ENCODE measurements at places on chromosomes 2 and 18. TPM values are rescaled to one million over a fixed set of nuclear protein-coding genes. Genes with fewer than 3 reads are reported as not detected.

The LPIN1 gene
- 11.9 TPM for total RNA-seq

The HOXD12 gene
- not detected for total RNA-seq

The UGT1A8 gene
- not detected for total RNA-seq

The TNFRSF11A gene
- 0.87 TPM for total RNA-seq

The EFEMP1 gene
- 872 TPM for total RNA-seq

The CRYBA2 gene
- total RNA-seq = not detected

The TRIM43 gene
- total RNA-seq = not detected

The XDH gene
- total RNA-seq = 0.47 TPM

The KCTD18 gene
- total RNA-seq = 23.0 TPM

The INPP4A gene
- 16.7 TPM for total RNA-seq

DNA sequence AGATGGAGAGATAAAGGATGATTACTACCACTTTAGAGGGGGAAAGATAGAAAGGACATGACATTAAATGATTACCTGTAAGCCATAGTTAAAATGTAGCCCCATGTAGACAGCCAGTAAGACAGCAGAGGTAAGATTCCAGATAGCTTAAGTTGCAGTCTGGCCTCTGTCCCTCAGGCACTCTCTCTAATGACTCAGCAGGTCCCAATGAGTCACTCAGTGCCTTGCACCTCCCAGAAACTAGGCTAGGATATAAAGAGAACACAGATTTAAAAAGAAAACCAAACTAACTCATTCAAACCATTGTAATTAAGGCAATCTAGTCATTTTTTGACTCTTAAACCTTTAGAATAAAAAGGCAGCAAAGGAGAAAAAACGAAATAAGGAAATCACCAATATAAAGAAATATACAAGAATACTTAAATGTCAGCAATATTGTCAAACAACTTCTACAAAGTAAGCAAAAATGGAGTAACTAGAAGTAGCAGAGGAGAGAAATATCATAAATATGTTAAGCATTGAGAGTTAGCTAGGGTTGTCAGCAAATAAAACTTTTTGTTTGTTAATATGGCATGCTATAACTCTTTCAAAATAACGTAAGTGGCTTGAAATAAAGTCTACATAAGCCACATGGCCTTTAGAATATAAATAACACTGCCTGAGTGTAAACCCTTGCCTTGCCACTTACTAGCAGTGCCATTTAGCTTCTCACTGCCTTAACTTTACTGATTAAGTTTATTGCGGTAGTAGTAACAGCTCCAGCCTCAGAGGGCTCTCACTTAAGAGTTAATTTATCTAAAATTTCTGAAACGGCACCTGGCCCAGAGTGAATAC lies 48.5 kb downstream of the SOCS6 start:
- peak; percentile 81 for DNase-seq

DNA sequence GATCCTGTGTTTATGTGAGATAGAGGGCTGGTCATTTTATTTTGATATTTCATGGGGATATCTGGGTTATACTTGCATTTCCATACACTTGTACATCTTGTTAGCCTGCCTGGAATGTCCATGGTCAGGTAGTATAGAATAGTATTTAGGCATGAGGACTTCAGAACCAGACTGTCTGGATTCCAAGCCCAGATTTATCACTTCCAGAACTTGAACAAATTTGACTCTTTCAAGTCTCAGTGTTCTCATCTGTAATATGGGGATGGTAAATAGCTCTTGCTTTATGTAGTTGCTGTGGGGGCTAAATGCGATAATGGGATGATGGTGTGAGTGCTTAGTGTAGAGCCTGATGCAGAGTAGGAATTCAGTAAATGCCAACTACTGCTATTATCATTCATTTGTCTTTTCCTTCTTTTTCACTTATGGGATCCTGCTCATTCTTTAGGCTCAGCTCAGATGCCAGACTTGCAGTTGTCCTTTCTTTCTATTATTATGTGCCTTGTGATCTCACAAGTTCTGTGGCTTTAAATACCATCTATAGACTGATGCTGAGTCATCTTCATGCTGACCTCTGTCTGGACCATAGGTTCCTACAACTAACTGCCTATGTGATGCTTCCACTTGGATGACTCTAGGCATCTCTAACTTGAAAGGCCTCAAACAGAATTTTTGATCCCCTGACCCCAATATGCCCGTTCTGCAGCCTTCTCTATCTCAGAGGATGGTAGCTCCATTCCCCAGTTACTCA lies 67.4 kb downstream of the POLE4 start:
- no peak for DNase-seq

GRCh38 chr2:135991861-135992260 lies 6.4 kb upstream of the DARS1 start:
- DNase-seq = no peak

- DNase-seq = no peak
These were observed 228.3 kb downstream of the PTGR3 start for GRCh38 chr18:74980669-74981068.

GRCh38 chr2:52936029-52936428 lies 831.6 kb upstream of the CHAC2 start:
- no peak for DNase-seq

GRCh38 chr2:107685421-107685986 lies 141.2 kb upstream of the RGPD4 start:
- no peak for DNase-seq

- no peak for DNase-seq
These were observed 348.7 kb upstream of the GALNT5 start for GRCh38 chr2:156908825-156909224.

GRCh38 chr18:47877892-47878291 lies 52.6 kb downstream of the SMAD2 start:
- DNase-seq = no peak

GRCh38 chr2:144526831-144527230 lies 6.9 kb upstream of the ZEB2 start:
- DNase-seq = no peak

- no peak for DNase-seq
These were observed 73.4 kb downstream of the DPP10 start for GRCh38 chr2:114515882-114516281.

DNA sequence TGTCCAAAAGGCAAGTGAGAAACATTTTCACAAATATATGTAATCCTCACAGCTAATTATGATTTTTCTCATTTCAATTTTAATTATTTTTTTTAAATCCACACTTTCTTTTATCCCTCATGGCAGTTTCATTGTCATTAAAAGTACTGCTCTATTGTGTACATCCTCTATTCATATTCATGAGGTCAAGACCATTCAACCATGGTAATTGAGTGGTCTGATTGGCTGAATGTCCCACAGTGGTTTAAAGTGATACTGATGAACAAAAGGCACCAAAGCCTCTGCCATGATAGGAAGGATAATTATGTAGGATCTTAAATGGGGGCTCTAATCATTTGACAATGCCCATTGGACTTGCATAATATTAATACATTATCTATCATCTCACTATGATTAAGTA lies 108.4 kb upstream of the EPHA4 start:
- DNase-seq = no peak

- no peak for DNase-seq
These were observed 5.6 kb downstream of the KLF7 start for GRCh38 chr2:207160115-207160514.

- no peak for DNase-seq
These were observed 85.4 kb upstream of the ZNF516 start for GRCh38 chr18:76580288-76580962.

- DNase-seq = no peak
These were observed 14.4 kb downstream of the OTOF start for GRCh38 chr2:26463244-26464192.

GRCh38 chr2:203191961-203192360 lies 46.9 kb upstream of the CYP20A1 start:
- no peak for DNase-seq

DNA sequence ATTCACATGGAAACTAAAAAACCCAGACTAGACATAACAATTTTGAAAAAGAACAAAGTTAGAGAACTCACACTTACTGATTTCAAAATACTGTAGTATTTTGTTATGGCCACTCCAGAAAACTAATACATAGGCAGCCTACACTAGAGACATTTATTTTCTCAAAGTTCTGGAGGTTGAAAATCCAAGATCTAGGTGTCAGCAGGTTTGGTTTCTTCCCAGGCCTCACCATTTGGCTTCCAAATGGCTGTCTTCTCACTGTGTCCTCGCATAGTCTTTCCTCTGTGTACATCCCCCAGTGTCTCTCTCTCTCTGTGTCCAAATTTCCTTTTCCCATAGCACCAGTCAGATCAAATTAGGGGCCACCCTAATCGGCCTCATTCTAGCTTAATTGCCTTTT lies 95.0 kb downstream of the NR4A2 start:
- DNase-seq = no peak

- DNase-seq = no peak
These were observed 3.6 kb downstream of the SCLY start for GRCh38 chr2:238064376-238064775.

DNA sequence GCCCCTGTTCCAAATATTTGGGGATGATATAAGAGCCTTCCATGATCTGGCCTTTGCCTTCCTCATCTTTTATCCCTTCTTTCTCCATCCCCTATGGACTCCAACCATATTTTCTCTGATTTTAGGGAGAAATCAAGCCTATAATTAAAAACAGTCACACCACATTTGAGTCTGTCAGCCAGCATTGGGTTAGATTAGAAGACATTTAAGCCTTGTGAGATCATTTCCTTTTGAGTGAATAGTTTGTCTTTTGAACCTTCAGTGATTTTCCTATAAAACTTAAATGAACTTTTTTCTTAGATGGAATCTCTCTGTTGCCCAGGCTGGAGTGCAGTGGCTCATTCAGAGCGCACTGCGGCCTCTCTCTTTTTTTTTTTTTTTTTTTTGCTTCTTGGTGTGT lies 7.6 kb upstream of the C18orf32 start:
- no peak for DNase-seq

GRCh38 chr18:58534535-58535301 lies 94.2 kb downstream of the ALPK2 start:
- no peak for DNase-seq

- no peak for DNase-seq
These were observed 1.7 kb downstream of the KYNU start for GRCh38 chr2:142879151-142879550.

DNA sequence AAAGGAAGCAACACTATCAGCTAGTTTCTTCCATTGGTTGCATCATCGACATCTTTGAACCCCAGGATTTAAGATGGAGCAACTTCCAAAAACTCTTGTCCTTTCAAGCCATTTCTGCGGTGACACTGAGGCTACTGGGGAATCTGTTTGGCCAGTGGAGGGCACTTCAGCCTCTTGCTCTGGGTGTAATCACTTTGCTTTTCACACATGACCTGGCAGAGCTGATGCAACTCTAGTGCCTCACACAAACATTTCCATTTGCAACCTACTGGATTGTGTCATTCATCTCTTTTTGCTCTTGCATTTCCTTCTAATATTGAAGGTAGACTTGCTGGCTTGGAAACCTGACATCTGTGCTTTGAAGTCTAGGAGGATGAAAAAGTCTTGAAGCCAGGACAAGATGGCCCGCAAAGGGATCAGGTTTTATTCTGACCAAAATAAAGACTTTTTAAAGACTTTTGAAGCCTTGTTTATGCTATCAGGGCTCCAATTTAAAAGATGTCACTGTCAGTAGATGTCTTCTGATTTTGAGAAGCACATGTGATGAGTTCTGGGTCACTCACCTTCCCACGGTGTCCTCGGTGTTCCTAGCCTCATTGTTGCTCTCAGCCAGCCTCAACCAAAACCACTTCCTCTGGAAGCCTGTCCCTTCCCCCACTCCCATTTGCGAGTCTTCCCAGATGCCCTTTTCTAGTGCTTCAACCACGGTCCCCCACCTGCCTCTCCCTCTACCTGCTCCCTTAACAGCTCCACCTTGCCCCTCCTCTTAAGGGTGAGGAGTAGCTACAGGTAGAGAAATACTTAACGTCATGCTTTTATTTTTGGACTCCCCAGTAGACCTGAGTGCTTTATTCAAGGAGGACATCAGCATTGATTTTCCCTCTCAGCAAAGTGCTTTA lies 69.7 kb upstream of the KCNE4 start:
- peak; percentile 96 for DNase-seq

- DNase-seq = peak; percentile 55
These were observed 107.2 kb upstream of the L3MBTL4 start for GRCh38 chr18:6521803-6522418.

GRCh38 chr2:129752686-129753085 lies 226.8 kb upstream of the RAB6C start:
- no peak for DNase-seq

- no peak for DNase-seq
These were observed 140.7 kb downstream of the TTC27 start for GRCh38 chr2:32768387-32769174.

Data from NCI-H460 (cell line).